ENCODE measurements at places on chromosomes 6 and 20.

DNA sequence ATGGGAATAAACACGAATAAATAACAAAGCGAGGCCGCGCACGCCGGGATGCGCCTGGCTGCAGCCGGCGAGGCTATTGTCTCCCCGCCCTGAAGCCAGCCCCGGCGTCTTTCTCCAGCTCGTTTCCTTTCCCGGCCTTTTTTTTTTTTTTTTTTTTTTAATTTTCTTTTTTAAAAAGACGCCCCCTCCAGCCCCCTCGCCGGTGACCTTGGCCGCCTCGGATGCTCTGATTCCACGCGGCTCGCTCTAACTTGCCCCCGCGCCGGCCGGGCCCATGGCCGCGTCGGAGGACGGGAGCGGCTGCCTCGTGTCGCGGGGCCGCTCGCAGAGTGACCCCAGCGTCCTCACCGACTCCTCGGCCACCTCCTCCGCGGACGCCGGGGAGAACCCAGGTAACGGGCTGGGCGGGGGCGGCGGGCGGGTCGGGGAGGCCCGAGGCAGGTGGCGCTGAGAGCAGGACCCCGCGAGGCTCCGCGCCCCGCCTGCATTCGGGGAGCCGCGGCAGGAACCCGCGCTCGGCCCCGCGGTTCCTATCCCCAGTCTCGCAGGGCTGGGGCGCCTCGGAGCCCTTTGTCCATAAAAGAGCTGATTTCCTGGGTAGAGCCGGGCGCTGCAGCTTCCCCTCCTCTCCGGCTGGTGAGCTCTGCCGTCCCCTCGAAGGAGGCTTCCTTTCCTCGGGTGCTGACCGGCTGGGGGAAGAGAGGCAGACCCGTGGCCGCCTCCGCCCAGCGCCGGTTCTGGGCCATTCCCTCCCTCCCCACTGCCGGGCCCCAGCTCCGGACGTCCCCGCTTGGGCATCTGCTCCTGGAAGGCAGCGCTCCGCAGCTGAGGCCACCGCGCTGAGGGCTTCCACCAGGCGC, 631 bp downstream of the PHACTR3 start:
- no peak for DNase-seq

DNA sequence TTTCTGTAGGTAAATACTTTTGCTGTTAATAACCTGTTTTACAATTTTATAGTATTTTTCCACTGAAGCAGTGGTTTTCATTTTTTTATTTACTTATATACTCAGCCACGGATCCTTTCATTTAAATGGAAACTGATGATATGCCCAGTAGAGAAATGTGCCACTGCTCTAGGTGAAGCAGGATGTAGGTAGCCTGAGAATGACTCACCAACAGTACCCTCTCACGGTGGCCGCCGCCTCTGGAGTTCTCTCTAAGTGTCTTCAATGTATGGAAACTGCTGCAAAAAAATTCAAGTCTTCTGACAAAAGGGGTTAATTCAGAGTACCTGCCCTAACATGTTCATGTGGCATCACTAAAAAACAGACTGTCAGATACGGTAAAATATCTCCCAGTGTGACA, 6.4 kb downstream of the EYA4 start:
- no peak for DNase-seq

- DNase-seq: no peak
Measured at GRCh38 chr20:32672982-32673851, 524 bp downstream of the C20orf203 start.

GRCh38 chr20:44615169-44615791, 32.9 kb downstream of the PKIG start:
- DNase-seq: no peak

- no peak for DNase-seq
Measured at GRCh38 chr6:119643876-119644275, 294.3 kb upstream of the MAN1A1 start.

DNA sequence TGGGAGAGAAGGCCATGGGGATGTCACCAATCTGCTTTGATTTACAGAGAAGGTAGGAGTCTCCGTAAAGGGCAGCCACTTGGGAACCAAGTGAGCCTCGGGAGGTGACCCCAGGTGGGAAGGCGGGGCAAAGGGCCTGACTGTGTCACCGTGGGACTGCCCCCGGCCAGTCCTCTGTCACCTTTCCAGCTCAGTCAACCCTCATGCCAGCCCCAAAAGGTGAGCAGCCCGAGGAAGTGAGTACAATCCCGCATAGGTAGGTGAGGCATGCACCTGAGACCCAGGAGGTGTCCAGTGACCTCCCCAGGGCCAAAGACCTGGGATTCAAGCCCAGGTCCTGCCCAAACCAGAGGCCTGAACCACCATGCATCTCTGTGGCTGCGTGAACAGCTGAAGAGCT, 36.2 kb downstream of the BMP7 start:
- no peak for DNase-seq

GRCh38 chr6:69985180-69985579, 118.8 kb downstream of the COL19A1 start:
- DNase-seq: no peak

DNA sequence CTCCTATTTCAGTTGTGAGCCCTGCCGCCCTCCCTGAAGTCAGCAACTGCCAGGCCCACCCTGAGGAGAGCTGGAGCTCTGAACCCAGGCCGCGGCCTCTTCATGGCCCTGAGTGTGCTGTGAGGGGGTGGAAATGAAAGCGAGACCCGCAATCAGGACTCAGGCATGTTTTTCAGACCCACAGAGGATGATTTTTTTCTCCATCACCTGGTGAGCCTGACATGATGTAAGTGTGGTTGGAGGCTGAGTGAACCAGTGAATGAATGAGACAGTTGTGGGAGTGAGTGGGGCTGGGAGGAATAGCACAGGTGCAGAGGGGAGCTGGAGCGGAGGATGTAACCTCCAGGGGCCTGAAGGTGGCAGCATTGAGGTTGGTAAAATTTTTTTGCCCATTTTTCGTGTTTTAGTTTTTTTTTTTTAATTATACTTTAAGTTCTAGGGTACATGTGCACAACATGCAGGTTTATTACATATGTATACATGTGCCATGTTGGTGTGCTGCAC, 18.3 kb downstream of the RAET1L start:
- DNase-seq: peak; percentile 21

DNA sequence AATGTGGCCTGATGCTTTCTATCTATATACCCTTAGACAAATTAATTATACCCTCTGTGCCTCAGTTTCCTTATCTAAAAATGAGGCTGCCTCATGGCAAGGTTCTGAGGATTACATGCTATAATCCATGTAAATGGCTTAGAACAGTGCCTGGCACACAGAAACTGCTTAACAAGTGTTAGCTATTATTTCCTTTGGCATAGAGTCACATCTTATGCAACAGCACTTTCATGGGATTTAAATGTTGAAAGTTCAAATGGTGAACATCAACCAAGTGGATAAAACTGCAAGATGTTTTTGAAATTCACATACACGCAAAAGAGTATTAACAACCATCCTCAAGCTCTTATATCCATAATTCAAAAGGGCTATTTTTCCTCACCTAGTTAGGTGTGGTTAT, 202.8 kb upstream of the JAG1 start:
- no peak for DNase-seq

DNA sequence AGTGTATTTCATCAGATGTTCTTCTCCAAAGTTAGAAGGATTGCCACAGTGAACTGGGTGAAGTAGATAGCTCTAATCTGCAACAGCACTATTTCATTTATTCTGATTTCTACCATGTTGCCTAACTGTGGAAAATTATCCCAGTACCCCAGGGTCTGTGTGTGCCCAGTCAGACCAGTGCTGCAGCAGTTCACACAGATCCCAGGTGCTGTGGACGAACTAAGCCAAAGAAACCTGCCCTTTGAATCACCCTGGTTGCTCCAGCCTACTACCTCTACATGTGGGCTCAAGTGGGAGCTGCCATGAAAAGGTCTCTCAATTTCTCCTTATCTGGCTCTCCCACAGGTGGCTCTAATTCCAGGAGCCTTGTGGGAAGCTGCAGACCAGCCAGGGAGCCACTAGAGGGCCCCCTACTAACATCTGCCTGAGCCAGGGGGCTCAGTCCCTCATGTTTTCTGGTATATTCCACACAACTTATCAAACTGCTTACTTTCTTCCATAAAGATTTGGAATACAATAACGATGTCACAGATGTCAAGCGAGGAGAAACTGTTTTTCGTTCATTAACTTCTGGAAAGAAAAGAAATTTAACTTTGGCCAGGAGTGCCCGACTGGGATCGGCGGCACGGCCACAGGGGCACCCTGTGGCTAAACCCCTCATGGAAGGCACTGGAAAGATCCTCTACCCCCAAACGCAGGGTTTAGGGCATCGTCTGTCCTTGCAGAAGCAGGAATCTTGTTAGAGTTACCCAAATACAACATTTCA, 31.6 kb upstream of the LY86 start:
- DNase-seq: peak; percentile 34

DNA sequence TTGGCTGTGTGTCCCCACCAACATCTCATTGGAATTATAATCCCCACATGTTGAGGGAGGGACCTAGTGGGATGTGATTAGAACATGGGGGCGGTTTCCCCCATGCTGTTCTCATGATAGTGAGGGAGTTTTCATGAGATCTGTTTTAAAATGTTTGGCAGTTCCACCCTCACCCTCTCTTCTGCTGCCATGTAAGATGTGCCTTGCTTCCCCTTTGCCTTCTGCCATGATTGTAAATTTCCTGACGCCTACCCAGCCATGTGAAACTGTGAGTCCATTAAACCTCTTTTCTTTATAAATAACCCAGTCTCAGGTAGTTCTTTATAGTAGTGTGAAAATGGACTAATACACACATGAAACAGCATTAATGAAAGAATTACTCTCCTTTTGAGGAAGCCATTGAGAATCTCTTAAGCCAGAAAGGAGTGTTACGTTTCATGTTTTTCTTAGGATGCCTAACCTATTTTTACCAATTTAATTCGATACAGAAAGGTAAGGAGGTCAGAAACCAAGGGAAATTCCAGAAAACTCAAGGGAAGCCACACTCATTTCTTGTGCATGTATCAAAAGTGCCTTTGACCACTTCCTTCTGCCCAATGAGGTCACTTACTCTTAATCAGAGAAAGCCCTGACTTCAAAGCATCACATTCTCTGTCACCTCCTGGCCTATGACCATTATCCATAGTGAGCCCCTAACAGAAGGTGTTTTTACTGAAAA, 24.7 kb upstream of the HINT3 start:
- peak; percentile 52 for DNase-seq

- DNase-seq: no peak
Measured at GRCh38 chr20:32999603-33000250, 4.5 kb downstream of the SUN5 start.

- no peak for DNase-seq
Measured at GRCh38 chr6:167768471-167769215, 58.1 kb upstream of the AFDN start.

GRCh38 chr6:38476141-38476540, 163.6 kb downstream of the BTBD9 start:
- DNase-seq: no peak

GRCh38 chr6:13814938-13815575, 700 bp upstream of the MCUR1 start:
- DNase-seq: no peak

- DNase-seq: no peak
Measured at GRCh38 chr6:5524110-5524509, 262.8 kb downstream of the FARS2 start.

DNA sequence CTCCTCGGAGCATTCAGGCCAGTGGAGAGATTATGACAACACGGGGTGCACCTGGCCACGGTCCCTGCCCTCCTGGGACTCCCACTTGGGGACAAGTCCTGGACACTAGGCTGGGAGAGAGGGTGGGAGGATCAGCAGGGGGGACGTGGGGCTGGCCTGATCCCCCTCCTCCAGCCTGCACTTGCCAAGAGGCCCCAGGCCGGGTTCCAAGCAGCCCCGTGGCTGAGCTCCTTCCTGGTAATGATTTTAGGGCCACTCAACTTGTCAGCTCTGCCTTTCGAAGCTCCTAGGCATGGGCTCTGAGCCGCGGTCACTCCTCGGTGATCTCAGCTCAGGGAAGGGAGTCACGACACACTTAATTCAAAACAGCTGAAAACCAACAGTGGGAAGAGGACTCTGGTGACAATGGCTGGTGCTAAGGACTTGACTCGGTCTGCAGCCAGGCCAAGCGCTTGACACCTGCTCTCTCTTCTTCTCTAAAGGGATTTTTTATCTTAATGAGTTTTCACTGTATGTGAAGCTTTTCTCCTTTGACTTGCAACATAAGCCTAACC, 161.7 kb downstream of the BMP7 start:
- DNase-seq: no peak

GRCh38 chr6:80605165-80605989, 498.9 kb downstream of the BCKDHB start:
- DNase-seq: peak; percentile 57

GRCh38 chr6:142822383-142822782, 122.6 kb downstream of the HIVEP2 start:
- no peak for DNase-seq

- no peak for DNase-seq
Measured at GRCh38 chr6:125533710-125534397, 215.6 kb upstream of the HEY2 start.

GRCh38 chr6:63816982-63817436, 181.4 kb downstream of the PHF3 start:
- DNase-seq: no peak

DNA sequence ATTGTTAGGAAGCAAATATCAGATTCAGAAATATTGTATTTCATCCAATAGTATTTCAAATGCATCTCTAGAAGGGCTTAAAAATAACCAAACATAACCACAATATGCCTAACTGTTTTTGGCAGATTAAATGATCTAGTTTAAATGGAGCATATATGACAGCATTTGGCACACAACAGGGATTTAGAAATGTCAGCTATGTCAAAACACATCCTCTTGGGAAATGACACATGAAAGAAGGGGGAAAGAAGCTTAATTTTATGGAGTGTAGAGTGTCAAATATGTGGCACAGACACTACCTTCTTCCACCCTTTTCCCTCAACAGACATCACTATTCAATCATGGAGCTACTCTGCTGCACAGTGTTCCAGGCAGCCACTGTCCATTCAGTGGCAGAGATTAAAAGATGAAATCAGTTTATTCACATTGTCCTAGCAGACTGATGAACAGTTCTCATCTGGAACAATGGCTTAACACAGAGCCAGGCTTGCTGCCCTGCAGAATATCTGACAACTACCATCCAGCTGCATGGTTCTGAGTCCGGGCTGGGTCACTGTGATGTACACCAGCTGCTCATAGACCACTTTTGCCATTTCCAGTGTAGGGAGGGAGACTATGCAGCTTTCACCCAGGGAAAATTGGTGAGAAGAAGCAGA, 349.8 kb downstream of the DHX35 start:
- no peak for DNase-seq

- no peak for DNase-seq
Measured at GRCh38 chr6:89807581-89807980, 12.0 kb downstream of the MDN1 start.

Measured in EL (cell line).